Renal cortical epithelial cell (primary cell): ENCODE measurements at places on chromosomes 11 and 22. TPM values are rescaled to one million over a fixed set of nuclear protein-coding genes. Genes with fewer than 3 reads are reported as not detected.

GRCh38 chr11:15780382-15780781 is 576.0 kb downstream of the SOX6 start:
- DNase-seq: no peak

DNA sequence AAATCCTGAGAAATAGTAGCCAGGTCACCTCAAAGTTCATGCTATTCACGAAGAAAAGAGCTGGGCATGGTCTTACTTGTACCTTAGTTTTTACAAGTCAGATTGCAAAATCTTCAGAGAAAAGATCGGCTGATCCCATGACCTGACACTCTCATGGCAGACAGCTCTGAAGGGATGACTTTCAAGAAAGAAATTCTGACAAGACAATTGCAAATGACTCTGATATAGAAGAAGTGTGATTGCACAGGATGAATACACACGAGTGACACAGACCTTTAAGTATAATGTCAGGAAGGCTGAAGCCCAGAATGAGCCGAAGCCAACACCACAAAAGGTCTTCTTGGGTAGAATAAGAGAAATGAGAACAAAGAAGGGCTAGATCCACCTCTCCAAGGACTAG is 59.4 kb upstream of the DRD2 start:
- DNase-seq: no peak

The KDM4D gene
- total RNA-seq: 0.94 and 1.6 TPM in 2 replicates

- no peak for DNase-seq
These were observed 13.1 kb downstream of the IFT27 start for GRCh38 chr22:36762687-36763260.
